ENCODE measurements at places on chromosomes 6 and 20.

DNA sequence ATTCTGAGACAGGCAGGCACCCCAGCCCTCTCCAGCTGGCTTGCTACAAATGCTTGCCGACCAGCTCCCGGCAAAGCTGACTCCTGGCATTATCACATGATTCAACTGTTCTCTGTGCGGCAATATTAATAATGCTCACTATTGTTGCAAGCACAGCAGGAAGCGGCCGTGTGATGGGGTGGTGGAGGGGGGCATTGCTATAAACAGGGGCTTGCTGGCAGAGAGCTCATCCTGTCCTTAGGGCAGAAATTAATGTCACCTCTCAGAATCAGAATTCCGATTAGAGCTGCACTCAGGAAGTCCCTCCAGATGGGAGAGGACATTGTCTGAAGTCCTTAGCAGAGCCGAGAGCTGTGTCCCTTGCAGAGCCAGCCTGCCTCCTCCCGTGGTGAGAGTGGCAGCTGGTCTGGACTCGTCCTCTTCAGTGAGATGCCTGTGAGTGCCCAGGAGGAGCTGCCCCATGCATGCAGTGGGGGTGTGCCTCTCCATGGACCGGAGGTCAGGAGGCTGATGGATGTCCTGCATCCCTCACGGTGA is 162.5 kb downstream of the CDH4 start:
- no peak for DNase-seq

DNA sequence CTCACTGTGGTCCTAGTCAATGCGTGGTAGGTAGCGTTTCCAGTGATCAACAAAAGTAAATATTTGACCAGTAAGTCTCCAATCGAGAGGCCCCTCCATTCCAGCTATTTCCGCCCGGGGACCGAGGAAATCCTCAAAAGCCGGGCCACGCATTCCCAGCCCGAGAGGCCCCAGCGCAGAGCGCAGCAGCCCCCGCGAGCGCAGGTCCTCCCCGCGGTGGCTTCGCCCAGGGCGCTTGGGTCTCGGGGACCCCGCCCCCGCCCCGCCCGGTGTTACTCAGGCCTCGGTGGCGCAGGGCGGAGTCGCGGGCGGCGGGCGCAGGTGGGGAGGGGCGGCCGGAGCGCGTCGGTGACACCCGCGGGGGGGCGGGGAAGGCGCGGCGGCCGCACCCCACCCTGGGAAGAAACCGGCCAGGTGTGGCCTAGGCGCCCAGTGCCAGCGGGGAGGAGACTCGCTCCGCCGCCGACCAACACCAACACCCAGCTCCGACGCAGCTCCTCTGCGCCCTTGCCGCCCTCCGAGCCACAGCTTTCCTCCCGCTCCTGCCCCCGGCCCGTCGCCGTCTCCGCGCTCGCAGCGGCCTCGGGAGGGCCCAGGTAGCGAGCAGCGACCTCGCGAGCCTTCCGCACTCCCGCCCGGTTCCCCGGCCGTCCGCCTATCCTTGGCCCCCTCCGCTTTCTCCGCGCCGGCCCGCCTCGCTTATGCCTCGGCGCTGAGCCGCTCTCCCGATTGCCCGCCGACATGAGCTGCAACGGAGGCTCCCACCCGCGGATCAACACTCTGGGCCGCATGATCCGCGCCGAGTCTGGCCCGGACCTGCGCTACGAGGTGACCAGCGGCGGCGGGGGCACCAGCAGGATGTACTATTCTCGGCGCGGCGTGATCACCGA is at the start of gene DSP:
TSS of gene DSP (plus strand) at position 497 of the 890 bp plus-strand sequence. CDS start at position 742, 245 bp downstream.
- DNase-seq = no peak

GRCh38 chr6:155143578-155144106 is 120.2 kb upstream of the CLDN20 start:
- DNase-seq = no peak

GRCh38 chr20:47042464-47042863 is 147.8 kb downstream of the EYA2 start:
- no peak for DNase-seq

DNA sequence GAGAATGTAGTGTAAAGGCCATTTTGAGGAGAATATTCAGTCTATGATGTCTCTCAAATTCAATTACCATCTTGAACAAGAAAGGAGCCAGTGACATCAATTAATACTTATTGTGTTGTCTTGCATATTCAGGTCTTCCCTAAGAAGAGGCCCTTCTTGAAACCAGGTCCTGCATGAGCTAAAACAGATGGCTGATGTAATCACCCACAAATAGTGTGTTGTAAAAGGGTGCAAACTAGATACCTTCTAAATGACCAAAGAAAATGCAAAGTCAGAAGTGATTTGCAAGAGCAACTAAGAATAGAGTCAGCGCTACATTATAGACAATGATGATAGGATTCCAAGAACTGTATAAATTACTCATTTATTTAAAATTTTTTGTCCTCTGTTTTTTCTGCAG is 97.0 kb downstream of the BTBD3 start:
- no peak for DNase-seq

- DNase-seq = no peak
Measured at GRCh38 chr20:38473367-38473795, 738 bp downstream of the RALGAPB start.

- no peak for DNase-seq
Measured at GRCh38 chr20:13221313-13221672, 219 bp downstream of the ISM1 start.

GRCh38 chr6:104788400-104788799 is 71.3 kb downstream of the HACE1 start:
- DNase-seq = peak; percentile 18

- DNase-seq = no peak
Measured at GRCh38 chr6:13292774-13293173, 35.6 kb downstream of the TBC1D7 start.

DNA sequence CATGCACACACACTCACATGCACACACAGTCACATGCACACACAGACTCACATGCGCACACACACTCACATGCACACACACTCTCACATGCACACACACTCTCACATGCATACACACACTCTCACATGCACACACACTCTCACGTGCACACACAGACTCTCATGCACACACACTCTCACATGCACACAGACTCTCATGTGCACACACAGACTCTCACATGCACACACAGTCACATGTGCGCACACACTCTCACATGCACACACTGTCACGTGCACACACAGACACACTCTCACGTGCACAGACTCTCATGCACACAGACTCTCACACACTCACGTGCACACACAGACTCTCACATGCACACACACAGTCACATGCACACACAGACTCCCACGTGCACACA is 36.6 kb upstream of the VSX1 start:
- DNase-seq = no peak

DNA sequence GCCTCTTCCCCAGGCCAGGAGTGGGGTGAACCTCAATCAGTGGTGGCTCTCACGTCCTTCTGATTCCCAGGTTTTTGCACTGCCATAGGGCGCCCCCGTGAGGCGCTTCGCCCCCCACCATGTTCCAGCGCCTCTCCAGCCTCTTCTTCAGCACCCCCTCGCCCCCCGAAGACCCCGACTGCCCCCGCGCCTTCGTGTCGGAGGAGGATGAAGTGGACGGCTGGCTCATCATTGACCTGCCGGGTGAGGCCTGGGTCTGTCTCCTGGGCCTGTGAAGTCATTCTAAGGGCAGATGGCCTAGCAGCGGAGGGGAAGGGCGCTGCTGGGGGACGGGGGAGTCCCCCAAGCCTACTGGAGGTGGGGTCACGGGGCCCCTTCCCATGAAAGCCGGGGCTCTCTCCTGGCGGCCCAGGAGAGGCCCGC is 4.5 kb downstream of the TP53INP2 start:
- no peak for DNase-seq

- peak; percentile 4 for DNase-seq
Measured at GRCh38 chr20:58621906-58622548, 29.1 kb upstream of the STX16 start.

DNA sequence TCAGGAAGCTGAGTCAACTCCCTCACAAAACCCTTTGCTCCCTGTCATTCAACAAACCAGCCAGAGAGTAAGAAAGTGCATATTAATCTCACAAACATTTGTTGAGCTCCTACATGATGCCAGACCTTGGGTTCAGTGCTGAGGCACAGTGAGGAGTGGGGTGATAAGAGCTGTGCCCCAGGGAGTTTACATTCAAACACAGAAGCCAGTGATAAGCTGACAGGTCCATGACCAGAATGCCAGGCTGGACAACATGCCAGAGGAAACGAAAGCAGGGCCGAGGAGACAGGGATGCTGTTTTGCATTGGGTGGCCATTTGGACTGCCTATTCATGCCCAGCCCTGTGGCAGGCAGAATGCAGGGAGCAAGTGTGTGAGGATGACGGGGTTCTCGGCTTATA is 76.7 kb downstream of the LRFN2 start:
- no peak for DNase-seq

GRCh38 chr6:159052720-159053119 is 7.9 kb upstream of the TAGAP start:
- DNase-seq = no peak

- DNase-seq = no peak
Measured at GRCh38 chr6:127435626-127436220, 23.5 kb downstream of the KIAA0408 start.

DNA sequence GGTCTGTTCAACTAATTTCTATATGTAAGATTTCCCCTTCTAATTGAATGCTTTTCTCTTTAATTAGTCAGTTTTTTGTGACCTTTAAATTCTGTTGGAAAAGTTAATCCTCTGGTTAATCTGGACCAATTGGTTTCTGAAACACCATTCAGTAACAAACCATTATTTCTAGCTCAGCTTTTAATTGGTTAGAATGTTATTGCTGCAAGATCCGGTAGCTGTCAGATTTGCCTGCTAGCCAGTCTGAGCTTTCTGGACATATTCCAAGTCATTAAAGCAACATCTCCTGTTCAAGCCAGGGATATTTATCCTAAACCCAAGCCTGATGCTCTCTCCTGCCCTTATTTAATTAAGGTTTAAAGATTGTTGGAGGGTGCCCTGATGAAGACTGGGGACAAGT is 55.1 kb upstream of the FBXL4 start:
- no peak for DNase-seq
